Tracheal epithelial cell (primary cell): ENCODE measurements at places on chromosomes 4 and X. TPM values are rescaled to one million over a fixed set of nuclear protein-coding genes. Genes with fewer than 3 reads are reported as not detected.

The RAB40A gene
- total RNA-seq: not detected in 2 replicates

The TMPRSS11A gene
- total RNA-seq: under 0.01 TPM in 1 of 2 replicates, not detected in the other

The RBMXL3 gene
- total RNA-seq: not detected in 2 replicates

The MAGEA1 gene
- not detected in 2 replicates for total RNA-seq

The FRMD7 gene
- not detected in 2 replicates for total RNA-seq

The TMEM185A gene
- 13.4 and 16.4 TPM in 2 replicates for total RNA-seq

The MAGEA8 gene
- total RNA-seq: not detected in 2 replicates

The SEC31A gene
- total RNA-seq: 113 and 144 TPM in 2 replicates

The RAB9B gene
- under 0.01 TPM in 1 of 2 replicates, not detected in the other for total RNA-seq

The PLXNB3 gene
- 6.3 and 9.8 TPM in 2 replicates for total RNA-seq

The MAGEA9B gene
- total RNA-seq: 0.21 TPM in 1 of 2 replicates, not detected in the other

The CENPVL3 gene
- under 0.01 TPM in 1 of 2 replicates, not detected in the other for total RNA-seq

The GPR143 gene
- total RNA-seq: 0.43 and 9.9 TPM in 2 replicates

The PIGA gene
- total RNA-seq: 20.0 and 27.7 TPM in 2 replicates

The ETNPPL gene
- not detected in 2 replicates for total RNA-seq

The ARHGAP36 gene
- total RNA-seq: not detected in 2 replicates

The PARM1 gene
- total RNA-seq: under 0.01 and 0.21 TPM in 2 replicates

The BTK gene
- not detected in 2 replicates for total RNA-seq

The PPP2R2C gene
- total RNA-seq: 1.9 and 3.6 TPM in 2 replicates

The TRAM1L1 gene
- 0.48 and 0.64 TPM in 2 replicates for total RNA-seq

The RAB28 gene
- 12.3 and 14.1 TPM in 2 replicates for total RNA-seq

The ADRA2C gene
- 0.72 TPM in 1 of 2 replicates, not detected in the other for total RNA-seq

The GIMD1 gene
- total RNA-seq: not detected in 2 replicates

The SPANXD gene
- not detected in 2 replicates for total RNA-seq

The IQSEC2 gene
- 4.1 and 9.8 TPM in 2 replicates for total RNA-seq

The STPG2 gene
- under 0.01 and 0.24 TPM in 2 replicates for total RNA-seq

The GABRA4 gene
- not detected in 2 replicates for total RNA-seq

The BGN gene
- total RNA-seq: 0.21 and 0.48 TPM in 2 replicates

The CT83 gene
- total RNA-seq: 1.1 TPM in 1 of 2 replicates, not detected in the other

The HPSE gene
- 0.72 and 3.0 TPM in 2 replicates for total RNA-seq

The MAGEB10 gene
- not detected in 2 replicates for total RNA-seq

The DCAF4L1 gene
- 0.21 and 0.48 TPM in 2 replicates for total RNA-seq

The VCX gene
- not detected in 2 replicates for total RNA-seq

The SLC9B2 gene
- 14.0 and 14.5 TPM in 2 replicates for total RNA-seq

The FAM47C gene
- total RNA-seq: not detected in 2 replicates

The SH3TC1 gene
- total RNA-seq: 55.2 and 65.4 TPM in 2 replicates

The ZNF732 gene
- 0.96 and 1.3 TPM in 2 replicates for total RNA-seq

The FAM9C gene
- not detected in 2 replicates for total RNA-seq

The TMPRSS11E gene
- 1.9 and 4.0 TPM in 2 replicates for total RNA-seq

The GABRG1 gene
- total RNA-seq: not detected in 2 replicates

The COX7B2 gene
- not detected in 2 replicates for total RNA-seq

The STS gene
- 0.64 and 0.96 TPM in 2 replicates for total RNA-seq

The IGBP1 gene
- 111 and 134 TPM in 2 replicates for total RNA-seq

The FMR1 gene
- 15.1 and 24.3 TPM in 2 replicates for total RNA-seq

The HERC5 gene
- 2.2 TPM in 1 of 2 replicates, not detected in the other for total RNA-seq
